ENCODE measurements at places on chromosomes 12 and 14. TPM values are rescaled to one million over a fixed set of nuclear protein-coding genes. Genes with fewer than 3 reads are reported as not detected.

DNA sequence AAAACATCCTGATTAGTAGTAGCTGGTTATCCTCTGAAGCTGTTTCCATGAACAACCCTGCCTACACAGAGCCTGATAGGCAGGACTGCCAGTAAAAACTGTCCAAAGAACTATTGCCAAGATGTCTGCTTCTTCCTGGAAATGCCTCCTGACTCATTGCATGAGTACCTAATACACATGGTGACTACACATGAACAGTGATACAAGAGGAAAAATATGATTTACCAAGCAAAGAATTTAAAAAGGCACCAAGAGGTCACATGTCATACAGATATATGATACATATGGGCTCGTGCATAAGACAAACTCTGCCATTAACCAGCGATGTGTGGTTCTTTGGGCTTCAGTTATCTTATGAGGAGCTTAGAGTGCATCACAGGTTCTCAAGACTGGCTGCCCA is 552.3 kb downstream of the SLC16A7 start:
- DNase-seq, result no peak

DNA sequence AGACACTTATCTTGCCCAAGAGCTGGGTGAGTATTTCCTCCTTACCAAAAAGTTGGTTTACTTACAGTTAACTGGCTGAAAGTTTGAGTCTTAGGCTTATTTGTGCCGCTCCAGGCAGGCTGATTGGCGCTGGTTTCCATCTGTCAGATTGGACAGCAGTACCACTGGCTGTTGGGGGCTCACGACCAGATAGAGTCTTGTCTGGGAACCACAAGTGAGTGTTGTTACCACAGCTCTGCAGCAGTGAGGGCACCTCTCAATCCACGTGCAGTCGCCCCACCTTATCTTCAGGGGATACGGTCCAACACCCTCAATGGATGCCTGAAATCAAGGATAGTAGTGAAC is 58.9 kb downstream of the DDX51 start:
- no peak for DNase-seq

DNA sequence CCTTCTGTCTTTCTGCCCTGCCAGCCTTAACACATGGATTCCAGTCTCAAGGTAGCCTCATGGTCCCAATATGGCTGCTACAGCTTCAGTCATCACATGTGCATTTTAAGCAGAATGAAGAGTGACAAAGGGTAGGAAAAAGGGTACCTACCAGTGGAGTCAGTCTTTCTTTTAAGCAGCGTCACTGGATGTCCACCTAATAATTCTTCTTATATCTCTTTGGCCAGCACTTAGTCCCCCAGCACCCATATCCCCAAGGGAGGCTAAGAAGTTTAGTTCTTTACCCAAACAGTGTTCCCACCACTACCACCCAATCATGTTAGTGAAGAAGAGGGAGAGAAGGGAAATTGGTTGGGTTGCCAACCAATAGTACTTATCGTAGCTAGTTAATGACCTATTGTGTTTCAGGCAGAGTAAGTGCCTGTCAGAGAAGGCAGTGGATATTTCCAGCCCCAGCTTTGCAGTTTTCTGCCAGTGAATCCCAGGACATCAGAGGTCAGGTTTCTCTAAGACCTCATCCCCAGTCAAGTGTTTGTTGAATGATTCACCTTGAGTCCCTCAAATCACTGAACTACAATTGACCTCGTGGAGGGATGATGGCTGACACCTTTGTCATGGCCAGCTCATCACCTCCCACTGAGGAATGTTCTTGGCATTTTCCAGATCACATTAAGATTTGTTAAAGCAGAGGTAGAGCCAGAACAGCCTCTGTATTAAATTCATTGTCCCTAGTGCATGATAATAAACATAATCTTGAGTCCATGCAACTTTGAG is 250.9 kb upstream of the CRY1 start:
- no peak for DNase-seq

DNA sequence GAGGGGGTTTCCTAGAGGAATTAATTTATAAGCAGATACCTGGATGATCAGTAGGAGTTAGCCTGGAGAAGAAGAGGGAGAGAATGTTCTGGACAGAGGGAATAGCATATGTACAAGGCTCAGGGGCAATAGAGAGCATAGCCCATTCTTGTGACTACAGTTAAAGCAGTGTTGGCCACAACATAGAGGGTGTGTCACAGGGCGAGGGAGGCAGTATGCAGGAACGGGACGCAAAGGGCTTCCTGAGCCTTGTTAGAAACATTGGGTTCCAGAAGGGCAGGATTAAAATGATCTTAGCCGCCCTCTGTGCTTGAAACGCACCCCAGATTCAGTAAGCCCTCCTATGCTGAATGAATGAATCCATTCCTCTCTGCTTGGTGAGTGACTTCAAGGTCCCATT is 142.2 kb upstream of the PWP1 start:
- no peak for DNase-seq

GRCh38 chr12:106205208-106206069 is 42.4 kb downstream of the CKAP4 start:
- no peak for DNase-seq

DNA sequence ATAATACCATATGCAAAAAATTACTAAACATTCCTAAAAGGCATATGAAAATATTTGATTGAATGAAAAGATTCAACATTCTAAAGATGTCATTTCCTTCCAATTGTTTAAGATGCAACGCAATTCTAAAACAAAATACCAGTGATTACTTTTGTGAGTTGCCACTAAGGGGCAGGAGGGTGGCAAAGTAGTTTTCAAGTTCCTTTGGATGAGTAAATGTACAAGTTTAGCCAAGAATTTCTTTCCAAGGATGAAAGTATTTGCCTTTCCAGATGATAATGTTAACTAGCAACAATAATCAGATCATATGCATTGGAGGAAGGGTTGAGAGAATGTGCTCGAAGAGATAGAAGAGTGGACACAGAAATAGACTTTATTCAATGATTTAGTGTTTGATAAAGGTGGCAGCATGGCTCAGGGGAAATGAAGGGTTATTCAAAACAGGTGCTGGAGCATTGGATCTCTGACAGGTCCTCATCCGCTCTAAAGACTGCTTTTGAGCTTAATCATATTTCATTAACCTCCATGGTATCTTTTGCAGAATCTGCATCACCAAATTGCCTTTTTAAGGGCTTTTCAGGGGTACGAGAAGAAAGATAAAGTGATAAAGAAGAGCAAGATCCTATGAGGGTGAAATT is 678.5 kb upstream of the TBX3 start:
- DNase-seq, result no peak

DNA sequence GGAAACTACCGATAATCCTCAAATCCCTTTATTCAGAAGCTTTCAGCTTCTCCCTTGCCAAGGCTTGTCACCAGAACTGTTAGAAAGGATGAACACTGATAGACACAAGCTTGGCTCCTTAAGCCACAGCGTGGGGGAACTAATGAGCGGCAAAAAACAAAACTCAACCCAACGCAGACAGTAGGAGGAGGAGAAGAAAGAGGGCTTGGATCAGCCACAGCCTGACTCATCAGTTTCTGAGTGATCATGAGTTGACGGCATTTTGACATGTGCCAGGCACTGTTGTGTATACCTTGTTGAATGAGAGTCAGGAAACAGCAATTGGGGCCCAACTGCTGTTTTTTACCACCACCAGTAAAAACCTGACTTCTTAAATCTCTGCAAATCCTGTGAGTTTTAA is 23.7 kb downstream of the PLXNC1 start:
- no peak for DNase-seq

DNA sequence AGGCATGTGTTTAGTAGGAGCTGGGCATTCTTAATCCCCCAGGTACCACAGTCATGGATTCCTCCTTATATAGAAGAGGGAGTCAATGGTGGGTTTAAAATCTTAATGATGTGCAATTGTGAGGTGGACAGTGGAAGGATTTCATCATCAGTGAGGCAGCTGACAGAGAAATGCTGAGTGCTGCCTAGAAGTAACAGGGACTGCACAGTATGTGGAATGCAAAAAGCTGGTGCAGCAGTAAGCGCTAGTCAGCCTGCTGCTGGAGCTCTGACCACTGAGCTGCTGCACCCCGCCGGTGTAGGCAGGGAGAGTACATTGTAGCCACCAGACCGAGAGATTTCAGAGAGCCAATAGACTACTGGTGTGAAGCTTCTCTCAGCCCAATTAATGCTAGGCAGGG is 80.5 kb upstream of the DACT1 start:
- DNase-seq, result no peak

- no peak for DNase-seq
These were observed 144.2 kb upstream of the FRMD6 start for GRCh38 chr14:51507511-51507905.

DNA sequence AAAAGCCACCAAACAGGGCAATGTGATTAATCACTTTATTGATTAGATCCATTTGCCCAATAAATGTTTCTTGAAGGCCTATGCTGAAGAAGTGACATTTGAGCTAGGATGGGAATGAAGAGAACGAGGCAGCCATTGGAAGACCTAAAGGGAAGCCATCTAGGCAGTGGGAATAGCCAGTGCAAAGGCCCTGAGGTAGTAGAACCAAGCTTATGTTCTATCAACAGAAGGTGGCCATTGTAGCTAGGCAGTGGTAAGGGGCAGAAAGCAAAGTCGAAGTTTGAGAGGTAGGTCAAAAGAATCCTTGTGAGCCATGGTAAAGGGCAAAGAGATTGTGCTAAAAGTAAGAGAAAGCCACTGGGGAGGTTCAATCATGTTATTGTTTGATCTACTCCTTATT is 173.1 kb downstream of the ITPR2 start:
- no peak for DNase-seq

GRCh38 chr14:42499137-42499536 is 892.5 kb downstream of the LRFN5 start:
- DNase-seq, result no peak

DNA sequence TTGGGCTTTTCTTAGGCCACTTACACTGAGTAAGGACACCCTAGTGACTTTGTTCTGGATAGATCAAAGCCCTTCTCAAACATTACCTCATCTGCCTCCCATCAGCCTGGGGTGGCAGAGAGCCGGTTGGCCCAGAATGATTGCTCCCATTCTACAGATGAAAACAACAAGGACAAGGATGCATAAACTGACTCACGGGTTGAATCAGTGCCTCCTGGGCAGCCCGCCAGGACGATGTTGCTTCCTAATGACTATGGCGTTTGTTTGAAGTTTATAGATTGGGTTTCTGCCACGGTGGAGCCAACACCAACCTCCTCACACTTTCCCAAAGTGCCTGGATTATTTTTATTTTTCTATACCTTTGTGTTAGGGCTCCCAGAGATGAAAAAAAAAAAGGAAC is 3.6 kb upstream of the VRK1 start:
- no peak for DNase-seq

DNA sequence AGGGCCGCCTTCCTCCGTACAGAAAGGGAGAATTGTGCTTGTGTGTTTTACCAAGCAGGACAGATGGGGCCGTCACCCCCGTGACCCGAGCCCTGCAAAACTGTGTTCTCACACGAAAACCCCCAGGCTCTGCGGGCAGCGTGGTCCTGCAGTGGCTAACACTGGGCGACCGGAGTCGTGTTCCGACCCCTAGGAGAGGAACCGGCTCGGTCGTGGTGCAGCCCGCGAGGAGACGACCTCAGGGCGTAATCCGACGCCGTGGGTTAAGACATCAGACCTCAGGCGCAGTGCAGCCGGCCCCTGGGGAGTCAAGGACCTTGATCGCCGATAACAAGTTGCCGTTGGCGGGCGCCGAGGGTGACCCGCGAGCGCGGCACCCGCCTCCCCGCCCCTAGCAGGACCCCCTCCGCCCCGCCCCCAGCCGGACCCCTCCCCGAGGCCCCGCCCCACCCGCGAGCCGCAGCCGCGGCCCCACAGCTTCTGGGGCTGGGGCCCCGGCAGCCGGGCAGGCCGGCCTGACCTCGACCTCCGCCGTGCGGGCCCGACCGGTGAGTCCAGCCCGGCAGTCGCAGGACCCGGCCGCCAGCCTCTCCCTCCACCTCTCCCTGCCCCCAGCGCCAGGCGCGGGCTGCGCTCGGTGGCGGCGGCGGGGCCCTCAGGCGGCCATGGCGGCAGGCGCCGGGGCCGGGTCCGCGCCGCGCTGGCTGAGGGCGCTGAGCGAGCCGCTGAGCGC is at the start of gene CHPT1:
TSS of gene CHPT1 (plus strand) at position 444 of the 733 bp plus-strand sequence. CDS start at position 666, 222 bp downstream.
- peak; percentile 90 for DNase-seq

GRCh38 chr14:21723431-21724045 is 49.9 kb upstream of the OR4E1 start:
- DNase-seq, result no peak

DNA sequence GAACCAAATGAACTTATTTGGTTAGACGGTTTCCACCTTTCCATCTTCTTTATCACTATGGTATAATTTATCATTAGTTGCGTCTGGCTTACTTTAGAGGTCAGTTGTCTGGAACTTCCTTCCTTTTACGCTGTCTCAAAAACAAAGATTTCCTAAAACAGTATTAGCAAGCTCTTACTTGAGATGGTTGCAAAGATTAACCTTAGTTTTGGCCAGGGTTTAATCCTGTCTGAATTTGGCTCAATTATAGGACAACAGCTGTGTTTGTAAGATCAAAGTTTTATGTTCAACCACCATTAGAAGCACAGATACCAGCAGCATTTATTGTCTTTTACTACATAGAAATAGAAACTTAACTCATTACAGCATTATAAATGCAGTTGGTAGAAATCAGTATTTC is 7.9 kb upstream of the WASHC3 start:
- DNase-seq, result no peak

DNA sequence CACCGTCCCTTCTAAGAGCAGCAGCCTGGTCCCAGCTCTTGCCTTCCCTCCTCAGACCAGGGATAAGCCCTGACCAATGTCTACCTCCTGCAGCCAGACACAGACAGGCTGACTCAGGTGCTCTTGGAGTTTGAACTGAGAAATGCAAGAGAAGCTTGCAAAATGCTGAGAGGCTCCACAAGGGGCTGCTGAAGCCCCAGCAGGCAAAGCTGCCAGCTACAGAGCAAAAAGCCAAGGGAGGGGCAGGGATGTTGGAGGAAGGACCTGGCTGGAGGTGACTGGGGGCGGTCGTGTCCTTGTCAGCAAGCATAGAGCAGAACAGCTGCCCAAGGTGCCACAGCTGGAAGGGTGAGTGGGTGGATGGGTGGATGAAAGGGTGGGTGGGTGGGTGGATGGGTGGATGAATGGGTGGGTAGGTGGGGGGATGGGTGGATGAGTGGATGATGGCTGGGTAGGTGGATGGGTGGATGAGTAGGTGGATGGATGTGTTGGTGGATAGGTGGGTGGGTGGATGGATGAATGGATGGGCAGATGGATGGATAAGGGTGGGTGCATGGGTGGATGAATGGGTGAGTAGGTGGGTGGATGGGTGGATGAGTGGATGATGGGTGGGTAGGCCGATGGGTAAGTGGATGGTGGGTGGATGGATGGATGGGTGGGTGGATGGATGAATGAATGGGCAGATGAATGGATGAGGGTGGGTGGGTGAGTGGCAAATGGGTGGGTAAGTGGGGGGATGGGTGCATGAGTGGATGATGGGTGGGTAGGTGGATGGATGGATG is 4.0 kb upstream of the INF2 start:
- DNase-seq, result no peak

GRCh38 chr12:6943722-6944380 is at the start of the genes C12orf57 and RNU7-1:
C12orf57 (plus strand) TSS chr12:6944022; CDS start chr12:6944122, 100 bp downstream.
RNU7-1 (plus strand) TSS chr12:6943816.
- peak; percentile 69 for DNase-seq

- DNase-seq, result no peak
These were observed 1.9 kb downstream of the SERPINA11 start for GRCh38 chr14:94450722-94451090.

The PRKCH gene
- 64.2 TPM for total RNA-seq

The TMEM120B gene
- total RNA-seq, result 4.7 TPM

The PLCZ1 gene
- total RNA-seq, result not detected

The FAIM2 gene
- 3.4 TPM for total RNA-seq

The OASL gene
- total RNA-seq, result not detected

The LRRC9 gene
- total RNA-seq, result 5.1 TPM

The SSPN gene
- 3.0 TPM for total RNA-seq

The SLC4A8 gene
- 4.2 TPM for total RNA-seq

The HNF1A gene
- 93.6 TPM for total RNA-seq

The RNASE13 gene
- total RNA-seq, result not detected

The KLHL33 gene
- total RNA-seq, result 0.13 TPM

The PRDM4 gene
- 61.6 TPM for total RNA-seq

The SETD3 gene
- total RNA-seq, result 120 TPM

The CLEC2D gene
- total RNA-seq, result 7.2 TPM

All from Peyer's patch (tissue), 4 donors.